ENCODE measurements at places on chromosomes 5 and 9.
A peak's percentile ranks its signal among the peaks of the same experiment; 100 is the strongest.

GRCh38 chr5:161150441-161150988, 298.5 kb upstream of the ATP10B start:
- DNase-seq, result no peak

- DNase-seq, result no peak
Measured at GRCh38 chr9:76927540-76928240, 21.8 kb upstream of the PRUNE2 start.

DNA sequence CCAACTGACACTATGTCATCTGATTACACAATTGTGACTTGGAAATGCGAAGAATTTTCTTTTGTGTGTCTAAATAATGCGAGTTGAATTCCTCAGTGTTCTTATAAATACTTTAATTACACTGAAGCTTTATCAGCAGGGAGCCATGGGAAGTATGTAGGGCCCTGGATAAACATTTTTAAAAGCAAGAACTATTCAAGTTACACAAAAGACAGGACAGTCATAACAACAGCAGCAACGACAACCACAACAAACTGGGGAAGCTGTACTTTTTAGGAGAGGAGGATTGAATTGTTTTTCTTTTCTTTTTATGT, 250.3 kb upstream of the ZNF608 start:
- no peak for DNase-seq

DNA sequence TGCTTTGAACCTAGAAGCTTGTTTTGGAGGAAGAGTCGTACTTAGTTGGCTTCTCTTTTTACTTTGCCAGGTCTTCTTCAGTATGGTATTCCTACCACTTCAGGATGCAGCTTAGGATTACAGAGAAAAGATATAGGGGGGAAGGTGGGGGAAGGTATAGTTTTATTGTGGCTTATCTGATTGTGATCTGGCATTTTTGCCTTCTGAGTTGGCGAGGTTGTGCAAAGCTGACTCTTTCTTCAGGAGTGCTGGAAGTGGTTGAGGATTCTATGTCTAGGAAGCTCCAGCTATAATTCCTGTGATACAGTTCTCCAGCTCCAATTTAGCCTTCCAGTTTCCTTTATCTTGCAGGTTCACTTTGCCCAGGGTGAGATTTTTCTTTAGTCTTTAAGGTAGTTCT, 7.0 kb downstream of the CDC42SE2 start:
- DNase-seq, result no peak

GRCh38 chr9:123362856-123363255, 6.9 kb downstream of the CRB2 start:
- DNase-seq, result no peak

DNA sequence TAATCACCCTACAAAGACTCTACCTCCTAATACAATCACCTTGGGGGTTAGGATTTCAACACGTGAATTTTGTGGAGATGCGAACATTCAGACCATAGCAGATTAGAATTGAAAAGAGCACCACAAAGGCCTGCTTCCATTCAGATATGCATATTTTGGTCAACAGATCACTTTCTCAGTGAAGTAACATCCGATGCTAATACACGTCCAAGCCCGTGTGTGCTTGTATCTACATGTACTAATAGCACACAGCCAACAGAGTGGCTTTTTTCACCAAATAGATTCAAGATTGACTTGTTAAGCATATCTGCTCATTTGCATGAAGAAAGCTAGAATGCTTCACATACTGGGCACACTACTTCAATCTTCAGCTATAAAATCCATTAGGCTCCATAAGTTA, 35.6 kb upstream of the SSBP2 start:
- DNase-seq, result no peak

GRCh38 chr9:107853461-107853860, 363.9 kb upstream of the KLF4 start:
- DNase-seq, result no peak

DNA sequence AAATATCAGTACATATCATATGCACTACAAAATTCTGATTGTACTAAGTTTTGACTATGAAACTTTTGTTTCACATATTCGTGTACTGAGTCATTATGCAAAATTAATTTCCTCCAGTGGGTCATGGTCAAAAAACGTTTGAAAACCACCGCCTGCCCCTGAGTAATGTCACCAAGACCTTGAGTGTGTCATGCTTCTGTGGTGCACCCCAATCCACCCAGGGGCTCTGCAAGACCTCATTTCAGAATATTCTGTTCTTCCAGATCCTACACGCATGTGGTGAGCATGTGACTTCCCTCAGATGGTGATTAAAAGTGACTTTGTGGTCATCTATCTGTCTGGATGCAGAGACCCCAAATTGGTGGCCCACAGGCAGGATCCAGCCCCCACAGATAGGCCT, 31.0 kb downstream of the ABLIM3 start:
- DNase-seq, result no peak

DNA sequence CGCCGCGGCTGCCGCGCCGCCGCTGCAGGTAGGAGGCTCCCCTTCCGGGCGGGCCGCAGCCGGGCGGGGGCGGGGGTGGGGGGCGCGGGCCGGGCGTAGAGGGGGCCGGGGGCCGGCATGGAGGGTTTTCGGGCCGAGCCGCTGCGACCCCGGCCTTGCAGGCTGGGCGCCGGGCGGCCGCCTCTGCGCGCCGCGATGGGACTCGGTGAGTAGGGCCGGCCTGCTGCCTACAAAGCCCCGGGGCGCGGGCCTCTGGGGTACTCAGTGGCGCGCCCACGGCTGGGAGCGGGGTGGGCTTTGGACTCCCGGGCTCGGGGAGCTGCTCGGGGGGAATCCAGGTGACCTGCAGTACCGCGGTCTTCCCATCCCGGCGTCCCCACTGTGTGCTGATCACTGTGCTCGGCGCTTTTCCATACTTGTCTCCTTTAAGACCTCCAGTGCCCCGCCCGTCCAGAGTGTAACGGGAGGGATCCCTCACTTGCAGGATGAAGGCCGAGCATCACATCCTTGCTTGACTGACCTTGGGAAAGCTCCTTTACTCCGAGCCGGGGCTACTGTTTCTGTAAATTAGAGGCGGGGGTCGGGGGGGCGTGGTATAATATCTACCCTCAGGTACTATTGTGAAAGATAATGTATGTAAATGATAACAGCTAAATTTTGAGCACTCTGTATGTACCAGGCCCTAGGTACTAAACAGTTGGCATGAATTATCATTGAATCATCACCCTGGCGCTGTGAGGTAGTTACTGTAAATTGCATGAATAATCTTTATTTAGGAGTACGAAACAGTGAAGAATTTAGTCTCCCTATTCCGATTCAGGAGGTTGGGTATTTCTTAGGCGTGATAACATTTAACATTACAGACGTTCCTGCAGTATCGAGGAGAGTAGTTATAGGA, 672 bp downstream of the MSANTD3 start:
- DNase-seq, result peak; percentile 46

GRCh38 chr5:138338411-138339090, 485 bp downstream of the FAM53C start:
- peak; percentile 3 for DNase-seq

DNA sequence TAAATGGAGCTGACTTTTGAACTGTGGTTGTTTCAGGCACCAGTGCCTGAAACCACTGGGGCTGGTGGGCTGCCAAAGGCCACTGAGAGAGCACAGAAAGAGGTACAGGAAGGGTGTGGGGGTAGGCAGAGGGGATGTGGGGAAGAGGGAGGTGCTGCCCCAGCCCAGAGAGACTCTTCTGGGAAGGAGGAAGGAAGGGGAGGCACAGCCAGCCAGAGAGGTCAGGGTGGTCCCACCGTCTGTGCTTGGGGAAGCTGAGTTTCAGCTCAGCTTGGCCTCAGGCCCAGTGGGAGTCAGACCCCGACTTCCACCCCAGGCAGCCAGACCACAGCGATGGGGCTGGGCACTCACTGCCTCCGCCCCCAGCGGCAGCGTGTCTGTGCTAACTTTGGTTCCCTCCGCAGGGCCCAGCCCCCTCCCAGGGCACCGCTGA, 8.6 kb upstream of the PHYKPL start:
- no peak for DNase-seq

GRCh38 chr5:139908749-139909148, 113.1 kb downstream of the PSD2 start:
- DNase-seq, result no peak

DNA sequence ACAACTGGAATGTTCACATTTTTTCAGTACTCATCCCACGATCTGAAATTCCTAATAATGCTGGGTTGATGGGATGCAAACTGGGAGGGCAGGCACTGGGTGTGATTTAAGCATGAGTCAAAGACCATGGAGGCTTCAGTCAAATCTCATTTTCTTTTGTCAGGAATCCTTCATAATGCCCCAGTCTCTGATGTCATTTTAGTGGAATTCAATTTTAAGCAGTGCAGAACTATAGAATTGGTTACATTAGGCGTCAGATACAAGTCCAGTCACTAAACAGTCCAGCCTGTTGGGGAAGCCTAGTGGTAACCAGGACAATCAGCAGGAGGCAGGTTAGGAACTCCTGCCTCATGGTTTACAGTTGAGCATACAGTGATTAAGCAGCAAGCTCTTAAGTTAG, 41.0 kb upstream of the TMEM215 start:
- no peak for DNase-seq

GRCh38 chr5:112312295-112313275, 106.5 kb downstream of the EPB41L4A start:
- DNase-seq, result no peak

- DNase-seq, result no peak
Measured at GRCh38 chr5:79357398-79357797, 121.5 kb downstream of the JMY start.

DNA sequence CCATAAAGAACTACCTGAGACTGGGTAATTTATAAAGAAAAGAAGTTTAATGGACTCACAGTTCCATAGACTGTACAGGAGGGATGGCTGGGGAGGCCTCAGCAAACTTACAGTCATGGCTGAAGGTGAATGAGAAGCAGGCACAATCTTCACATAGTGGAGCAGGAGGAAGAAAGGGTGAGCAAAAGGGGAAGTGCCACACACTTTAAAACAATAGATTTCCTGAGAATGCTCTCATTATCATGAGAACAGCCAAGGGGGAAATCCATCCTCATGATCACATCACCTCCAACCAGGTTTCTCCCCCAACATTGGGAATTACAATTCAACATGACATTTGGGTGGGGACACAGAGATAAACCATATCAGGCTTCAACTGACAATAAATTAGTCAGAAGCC, 664.9 kb downstream of the TAF11L14 start:
- DNase-seq, result no peak

DNA sequence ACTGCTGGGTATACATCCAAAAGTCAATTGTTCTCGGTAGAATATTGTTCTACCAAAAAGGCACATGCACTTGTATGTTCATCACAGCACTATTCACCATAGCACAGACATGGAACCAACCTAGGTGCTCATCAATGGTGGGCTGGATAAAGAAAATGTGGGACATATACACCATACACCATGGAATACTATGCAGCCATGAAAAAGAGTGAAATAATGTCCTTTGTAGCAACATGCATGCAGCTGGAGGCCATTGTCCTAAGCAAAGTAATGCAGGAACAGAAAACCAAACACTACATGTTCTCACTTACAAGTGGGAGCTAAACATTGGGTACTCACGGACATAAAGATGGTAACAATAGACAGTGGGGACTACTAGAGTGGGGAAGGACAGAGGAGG, 145.5 kb downstream of the APBA1 start:
- DNase-seq, result no peak

- DNase-seq, result peak; percentile 58
Measured at GRCh38 chr5:97142521-97143254, at the start of gene LIX1. TSS of gene LIX1 (minus strand) at chr5:97142611. CDS start at chr5:97142576, 35 bp downstream.

DNA sequence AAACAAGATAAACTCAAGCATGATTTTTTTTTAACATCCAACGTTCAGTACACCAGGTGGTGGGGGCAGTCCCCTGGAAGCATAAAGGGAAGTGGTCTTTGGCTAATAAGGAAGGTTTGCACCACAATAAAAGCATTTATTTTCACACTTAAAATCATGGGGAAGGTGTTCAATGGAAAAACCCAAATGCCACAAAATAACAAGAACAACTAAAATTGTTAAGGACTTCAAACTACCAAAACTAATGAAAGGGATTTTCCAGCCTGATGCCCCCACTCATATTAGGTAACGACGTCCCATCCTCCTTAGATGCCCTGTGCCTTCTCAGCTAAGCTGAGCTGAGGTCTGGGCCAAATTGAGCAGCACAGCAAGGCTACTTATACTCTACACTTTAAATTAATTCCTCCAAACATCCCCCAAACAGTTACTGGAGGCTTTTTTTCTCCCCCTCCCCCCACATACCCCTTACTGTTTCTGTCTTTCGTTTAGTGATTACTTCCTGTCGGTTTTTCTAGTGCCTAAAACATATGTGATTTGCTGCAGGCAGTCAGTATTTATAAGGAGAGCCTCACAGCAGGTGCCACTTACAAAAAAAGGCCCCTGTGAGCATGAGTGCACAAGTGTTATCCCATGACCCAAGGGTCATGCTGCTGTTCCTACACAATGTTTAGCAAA, 259.7 kb upstream of the ZNF608 start:
- DNase-seq, result no peak

- DNase-seq, result no peak
Measured at GRCh38 chr9:23686896-23687295, 139.1 kb downstream of the ELAVL2 start.

DNA sequence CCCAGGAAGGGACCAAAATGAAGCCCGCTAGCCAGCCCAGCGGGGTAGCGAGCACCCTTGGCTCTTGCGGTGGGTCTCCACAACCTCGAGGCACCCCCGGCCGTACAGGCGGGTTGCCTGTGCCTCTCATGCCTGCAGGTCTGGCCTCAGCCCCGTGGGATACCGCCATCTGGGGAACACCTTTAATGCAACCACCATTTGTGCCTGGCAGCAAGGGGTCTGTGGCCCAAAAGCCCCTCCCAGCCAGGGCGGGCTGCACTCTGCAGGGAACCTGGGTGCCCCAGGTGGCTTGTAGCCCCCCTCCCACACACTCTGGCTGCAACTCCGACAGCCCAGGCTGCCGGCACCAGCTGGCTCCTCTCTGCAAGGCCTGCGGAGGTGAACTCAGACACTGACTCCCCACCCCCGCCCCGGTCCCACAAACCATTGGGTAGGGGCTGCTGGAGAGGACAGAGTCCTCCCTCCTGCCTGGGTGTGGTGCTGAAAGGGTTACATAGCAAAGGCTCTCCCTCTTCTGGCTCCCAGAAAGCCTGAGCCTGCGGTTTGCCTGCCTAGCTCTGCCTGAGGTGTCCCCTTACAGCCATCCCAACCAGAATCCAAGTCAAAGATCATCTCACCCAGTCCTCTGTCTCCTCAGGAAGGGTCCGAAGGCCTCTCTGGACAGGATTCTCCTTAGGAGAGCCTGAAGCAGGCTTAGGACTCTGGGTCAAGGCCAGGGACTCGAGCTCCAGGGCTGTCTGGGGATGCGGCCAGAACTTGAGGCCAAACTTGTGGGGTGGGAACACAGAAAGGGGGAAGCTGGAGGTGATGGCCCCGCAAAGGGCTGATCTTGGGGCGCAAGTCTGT, 109.4 kb downstream of the PSD2 start:
- no peak for DNase-seq

GRCh38 chr9:100554935-100555401, 22.9 kb upstream of the CAVIN4 start:
- peak; percentile 70 for DNase-seq

Data from thyroid gland (tissue), 4 donors.